ENCODE measurements at places on chromosomes 6 and 20.

GRCh38 chr6:52641826-52642225 is 29.1 kb upstream of the TMEM14A start:
- DNase-seq: no peak

GRCh38 chr6:30940361-30940986 is at the start of gene MUCL3:
Gene MUCL3 (plus strand): TSS chr6:30940973. CDS start chr6:30941000, 27 bp downstream.
- DNase-seq: no peak

DNA sequence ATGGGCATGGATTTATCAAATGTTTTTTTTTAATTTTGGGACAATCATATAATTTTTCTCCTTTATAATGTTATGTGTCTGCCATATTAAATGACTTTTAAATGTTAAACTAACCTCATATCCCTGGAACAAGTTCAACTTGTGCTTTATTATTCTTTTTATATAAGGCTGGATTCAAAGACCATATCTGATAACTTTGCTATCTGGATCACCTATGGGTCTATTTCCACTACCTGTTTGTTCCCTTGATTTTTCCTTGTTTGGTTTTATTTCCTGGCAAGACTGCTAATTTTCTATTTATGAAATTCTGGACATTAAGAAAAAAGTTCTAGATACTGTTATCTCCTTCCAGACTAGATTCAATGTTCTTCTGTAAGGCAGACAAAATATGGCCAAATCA is 58.8 kb downstream of the TXNDC5 start:
- no peak for DNase-seq

- DNase-seq: no peak
These were observed 62.0 kb downstream of the FHL5 start for GRCh38 chr6:96624957-96625356.

DNA sequence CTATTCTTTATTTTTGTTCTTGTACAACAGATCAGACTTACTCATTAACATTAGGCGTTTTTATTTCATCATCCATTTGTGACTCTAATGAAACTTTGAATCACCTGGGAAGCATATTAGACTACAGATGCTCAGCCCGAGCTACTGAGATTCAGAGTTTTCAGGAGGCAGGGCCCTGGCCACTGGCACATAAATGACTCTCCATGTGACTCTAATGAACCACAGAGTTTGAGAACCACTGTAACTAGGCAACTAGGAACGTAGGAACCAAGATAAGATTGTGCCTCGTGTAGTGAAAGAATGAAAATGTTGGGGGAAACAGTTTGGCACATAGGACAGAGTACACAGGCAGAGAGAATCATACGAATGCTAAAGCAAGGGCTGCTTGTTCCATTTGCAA is 405.9 kb upstream of the BTBD3 start:
- DNase-seq: no peak

DNA sequence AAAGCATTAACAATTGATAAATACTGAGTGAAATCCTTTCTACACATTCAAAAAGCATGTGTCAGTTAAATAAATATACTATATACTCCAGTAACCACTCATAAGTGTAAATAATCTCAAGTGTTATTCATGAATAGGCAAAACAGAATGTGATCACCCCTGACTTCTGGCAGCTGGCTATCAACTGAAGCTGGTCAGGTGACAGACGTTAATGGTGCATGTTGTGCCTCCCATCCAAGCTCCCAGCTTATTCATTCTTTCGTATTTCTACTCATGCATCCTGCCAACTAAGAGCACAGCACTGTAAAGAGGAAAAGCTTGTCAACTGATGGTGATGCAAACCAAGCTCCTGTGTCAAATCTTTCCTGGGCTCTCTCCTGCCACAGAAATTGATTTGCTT is 7.7 kb downstream of the PSMB1 start:
- DNase-seq: no peak

- DNase-seq: no peak
These were observed 69.8 kb upstream of the NKX2-2 start for GRCh38 chr20:21583486-21584168.

- no peak for DNase-seq
These were observed 70.5 kb upstream of the TPD52L1 start for GRCh38 chr6:125082908-125083683.

GRCh38 chr6:10658910-10659698 is 35.3 kb downstream of the C6orf52 start:
- DNase-seq: no peak

DNA sequence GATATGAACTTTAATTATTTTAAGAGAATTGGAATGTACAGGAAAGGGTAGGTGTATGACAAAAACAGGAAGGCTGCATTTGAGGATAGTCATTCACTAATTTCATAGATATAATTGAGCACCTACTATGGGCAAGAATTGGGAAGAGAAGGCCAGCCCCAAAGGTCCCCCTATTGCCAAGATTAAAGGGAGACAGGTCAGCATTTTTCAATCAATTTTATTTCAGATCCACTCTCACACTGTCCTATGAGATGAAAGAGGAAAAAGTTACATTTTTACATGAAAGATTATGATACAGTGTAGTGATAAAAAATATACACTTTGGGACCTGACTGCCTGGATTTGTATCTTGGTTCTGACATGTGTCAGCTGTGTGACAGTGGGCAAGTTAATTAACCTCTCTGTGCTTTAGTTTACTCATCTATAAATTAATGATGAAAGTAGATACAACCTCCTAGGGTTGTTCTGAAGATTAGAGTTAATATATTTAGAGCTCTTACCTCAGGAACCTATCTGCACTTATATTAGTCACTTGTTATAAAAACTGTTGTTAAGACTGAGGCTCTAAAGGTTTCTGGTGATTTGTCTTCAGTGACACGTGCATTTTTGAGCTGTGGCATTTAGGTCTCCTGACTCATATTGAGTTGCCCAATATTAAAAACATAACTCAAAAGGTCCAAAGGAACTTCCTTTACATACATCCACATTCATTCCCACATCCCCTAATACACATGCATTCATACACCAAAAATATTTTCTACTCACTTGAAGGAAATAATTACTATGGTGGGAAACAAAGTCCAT is 45.7 kb downstream of the SCGN start:
- no peak for DNase-seq

DNA sequence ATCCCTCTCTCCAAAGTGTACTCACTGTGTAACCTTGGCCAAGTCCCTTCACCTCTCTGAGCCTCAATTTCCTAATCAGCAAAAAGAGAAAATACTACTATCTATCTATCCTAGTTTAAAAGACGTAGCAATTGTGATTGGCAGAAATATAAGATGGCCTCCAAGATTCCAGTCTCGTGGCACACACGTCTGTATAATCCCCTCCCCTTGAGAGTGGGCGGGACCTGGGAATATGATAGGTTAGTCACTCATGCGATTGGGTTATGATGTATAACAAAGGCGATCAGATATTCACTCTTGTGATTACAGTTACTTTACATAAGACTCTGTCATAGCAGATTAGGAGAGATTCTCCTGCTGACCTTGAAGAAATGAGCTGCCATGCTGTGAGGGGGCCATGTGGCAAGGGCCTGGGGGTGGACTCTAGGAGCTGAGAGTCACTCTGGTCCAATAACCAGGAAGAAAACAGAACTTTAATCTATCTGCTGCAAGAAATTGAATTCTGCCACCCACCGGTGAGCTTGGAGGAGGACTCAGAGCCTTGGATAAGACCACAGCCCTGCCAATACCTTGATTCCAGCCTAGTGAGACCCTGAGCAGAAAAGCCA is 6.0 kb downstream of the CPNE5 start:
- DNase-seq: no peak

GRCh38 chr20:952196-952795 is 36.2 kb upstream of the ANGPT4 start:
- DNase-seq: no peak
